ENCODE measurements at places on chromosomes 3 and 15.

GRCh38 chr3:54712539-54712938 is 215.3 kb downstream of the LRTM1 start:
- no peak for DNase-seq

DNA sequence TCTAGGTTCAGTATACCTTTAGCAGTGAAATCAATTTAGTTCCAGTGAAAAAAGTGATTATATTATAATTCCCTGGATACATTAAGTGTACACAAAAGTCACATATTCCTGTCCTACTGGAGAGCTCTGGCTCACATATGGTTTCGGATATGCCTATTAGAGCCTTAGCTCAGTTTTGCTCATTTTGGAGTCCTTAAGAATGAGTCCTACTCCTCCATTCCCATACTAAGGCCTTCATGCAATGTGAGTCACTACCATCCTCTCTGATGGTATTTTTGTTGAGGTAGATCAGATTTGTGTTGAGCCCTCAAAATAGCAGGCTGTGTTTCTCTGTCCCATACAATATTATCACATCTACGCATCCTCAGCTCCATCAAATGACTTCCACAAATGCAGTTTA is 294.2 kb upstream of the COL8A1 start:
- DNase-seq = no peak

DNA sequence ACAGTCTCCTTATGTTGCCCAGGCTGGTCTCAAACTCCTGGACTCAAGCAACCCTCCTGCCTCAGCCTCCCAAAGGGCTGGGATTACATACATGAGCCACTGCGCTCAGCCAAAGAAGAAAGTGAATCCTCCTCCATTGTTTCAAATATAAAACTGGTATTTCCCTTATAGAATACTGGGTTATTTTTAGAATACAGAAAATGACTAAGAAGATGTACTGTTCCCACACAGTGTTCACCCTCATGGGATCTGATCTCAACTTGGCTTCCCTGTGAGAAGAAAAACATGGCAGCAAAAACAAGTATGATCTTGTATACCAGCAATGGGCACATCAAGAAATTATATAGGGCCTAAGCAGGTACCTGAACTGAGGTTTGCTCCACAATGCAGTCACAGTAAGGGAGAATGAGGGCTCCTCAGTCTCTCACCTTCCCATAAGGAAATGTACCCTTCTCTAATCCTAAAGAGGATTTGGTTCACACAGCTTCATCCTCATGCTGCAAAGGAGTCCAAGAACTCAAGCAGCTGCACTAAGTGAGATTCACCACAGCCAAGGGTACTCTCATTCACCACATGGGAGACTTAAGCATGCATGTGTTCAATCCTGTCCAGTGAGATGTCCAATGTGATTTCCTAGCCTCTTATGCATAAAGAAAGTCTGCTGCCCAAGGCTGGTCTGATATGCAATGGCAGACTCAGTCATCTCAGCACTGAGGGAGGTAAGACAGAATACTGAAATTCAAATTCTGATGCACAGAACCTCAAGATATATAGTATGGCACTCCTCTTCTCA is 25.8 kb downstream of the USP4 start:
- DNase-seq = no peak

DNA sequence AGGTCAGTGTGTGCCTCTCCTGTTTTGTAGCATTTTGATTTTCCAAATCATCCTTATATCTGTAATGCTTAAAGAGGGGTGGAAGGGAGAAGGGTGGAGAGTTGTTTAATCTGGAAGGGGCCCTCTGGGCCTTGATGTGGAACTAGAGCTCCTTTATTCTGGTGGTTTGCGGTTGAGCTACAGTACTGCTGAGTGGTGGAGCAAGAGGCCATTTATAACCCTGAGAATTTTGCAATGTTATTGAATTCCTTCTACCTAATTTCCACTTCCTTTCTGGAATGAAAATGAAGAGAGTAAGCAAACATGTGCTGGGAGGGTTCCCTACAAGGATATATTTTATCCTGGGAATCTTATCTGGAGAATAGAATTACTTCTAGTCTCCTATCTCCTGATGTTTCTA is 35.3 kb upstream of the TUBGCP5 start:
- DNase-seq = no peak

GRCh38 chr3:65963787-65964677 is 74.7 kb downstream of the MAGI1 start:
- no peak for DNase-seq

DNA sequence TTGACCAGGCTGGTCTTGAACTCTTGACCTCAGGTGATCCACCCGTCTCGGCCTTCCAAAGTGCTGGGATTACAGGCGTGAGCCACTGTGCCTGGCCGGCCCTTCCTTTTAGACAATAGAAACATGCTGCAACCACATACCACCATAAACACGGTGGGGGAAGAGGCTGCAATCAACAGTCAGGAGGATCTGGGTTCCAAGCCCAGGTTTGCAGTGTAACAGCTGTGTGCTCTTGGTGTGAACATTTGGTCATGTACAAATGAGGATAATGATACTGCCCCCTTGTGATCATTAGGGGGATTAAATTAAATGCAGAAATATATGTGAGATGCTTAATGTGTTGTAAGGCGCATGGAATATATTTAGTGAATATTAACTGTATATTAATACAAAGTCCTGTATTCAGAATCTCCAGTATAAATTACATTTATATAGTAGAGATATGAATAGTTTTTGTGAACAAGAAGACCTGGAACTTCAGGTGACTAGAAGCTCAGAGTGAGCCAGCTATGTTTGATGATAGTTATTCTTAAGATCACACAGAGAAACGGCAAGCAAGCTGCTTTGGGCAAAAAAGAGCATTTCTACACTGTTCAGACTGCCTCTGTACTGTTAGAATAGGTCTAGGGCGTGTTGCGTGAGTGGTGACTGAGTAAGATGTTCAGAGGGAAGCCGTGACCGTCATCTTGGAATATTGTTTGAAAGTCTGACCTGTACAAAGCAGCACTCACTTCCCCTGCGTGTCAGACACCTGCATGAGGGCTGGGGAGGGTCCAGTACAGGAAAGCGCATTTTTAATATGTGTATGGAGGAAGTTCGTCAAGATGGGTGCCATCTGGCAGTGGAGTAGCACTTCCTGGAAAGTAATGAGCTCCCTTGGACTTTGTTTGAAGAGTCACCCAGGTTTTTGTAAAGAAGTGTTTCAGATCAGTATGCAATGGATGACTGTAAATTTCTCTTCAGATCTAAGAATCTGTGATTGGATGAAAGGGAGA is 125.8 kb downstream of the PGPEP1L start:
- DNase-seq = no peak

GRCh38 chr3:156341332-156341731 is 213.6 kb downstream of the SSR3 start:
- no peak for DNase-seq

- no peak for DNase-seq
Observed at GRCh38 chr15:34644851-34645250, 61.4 kb upstream of the GOLGA8B start.

DNA sequence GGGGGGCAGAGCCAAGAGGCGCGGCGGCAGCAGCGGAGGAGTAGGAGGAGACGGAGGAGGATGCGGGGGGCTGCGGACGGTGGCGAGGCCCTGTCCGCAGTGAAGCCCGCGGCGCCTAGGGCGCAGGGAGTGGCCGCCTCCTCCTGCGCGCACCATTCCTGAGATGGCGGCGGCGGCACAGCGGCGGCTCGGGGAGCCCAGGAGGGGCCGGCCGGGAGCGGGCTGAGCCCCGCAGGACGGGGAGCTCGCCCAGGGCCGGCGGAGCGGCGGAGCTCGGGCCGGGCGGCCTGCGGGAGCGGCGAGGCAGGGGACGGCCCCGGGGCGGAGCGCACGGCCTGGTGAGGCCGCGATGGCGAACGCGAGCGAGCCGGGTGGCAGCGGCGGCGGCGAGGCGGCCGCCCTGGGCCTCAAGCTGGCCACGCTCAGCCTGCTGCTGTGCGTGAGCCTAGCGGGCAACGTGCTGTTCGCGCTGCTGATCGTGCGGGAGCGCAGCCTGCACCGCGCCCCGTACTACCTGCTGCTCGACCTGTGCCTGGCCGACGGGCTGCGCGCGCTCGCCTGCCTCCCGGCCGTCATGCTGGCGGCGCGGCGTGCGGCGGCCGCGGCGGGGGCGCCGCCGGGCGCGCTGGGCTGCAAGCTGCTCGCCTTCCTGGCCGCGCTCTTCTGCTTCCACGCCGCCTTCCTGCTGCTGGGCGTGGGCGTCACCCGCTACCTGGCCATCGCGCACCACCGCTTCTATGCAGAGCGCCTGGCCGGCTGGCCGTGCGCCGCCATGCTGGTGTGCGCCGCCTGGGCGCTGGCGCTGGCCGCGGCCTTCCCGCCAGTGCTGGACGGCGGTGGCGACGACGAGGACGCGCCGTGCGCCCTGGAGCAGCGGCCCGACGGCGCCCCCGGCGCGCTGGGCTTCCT is at the start of gene GPR27:
GPR27 (plus strand) TSS at position 155 of the 909 bp plus-strand sequence; CDS start at position 350, 195 bp downstream.
- DNase-seq = no peak

GRCh38 chr15:28080386-28080785 is 18.7 kb downstream of the OCA2 start:
- no peak for DNase-seq

GRCh38 chr3:140290105-140290504 is 355.1 kb downstream of the CLSTN2 start:
- DNase-seq = no peak

- peak; percentile 18 for DNase-seq
Observed at GRCh38 chr3:45795882-45796765, at the start of gene SLC6A20. TSS of gene SLC6A20 (minus strand) at chr3:45796536. CDS start at chr3:45796419, 117 bp downstream.

DNA sequence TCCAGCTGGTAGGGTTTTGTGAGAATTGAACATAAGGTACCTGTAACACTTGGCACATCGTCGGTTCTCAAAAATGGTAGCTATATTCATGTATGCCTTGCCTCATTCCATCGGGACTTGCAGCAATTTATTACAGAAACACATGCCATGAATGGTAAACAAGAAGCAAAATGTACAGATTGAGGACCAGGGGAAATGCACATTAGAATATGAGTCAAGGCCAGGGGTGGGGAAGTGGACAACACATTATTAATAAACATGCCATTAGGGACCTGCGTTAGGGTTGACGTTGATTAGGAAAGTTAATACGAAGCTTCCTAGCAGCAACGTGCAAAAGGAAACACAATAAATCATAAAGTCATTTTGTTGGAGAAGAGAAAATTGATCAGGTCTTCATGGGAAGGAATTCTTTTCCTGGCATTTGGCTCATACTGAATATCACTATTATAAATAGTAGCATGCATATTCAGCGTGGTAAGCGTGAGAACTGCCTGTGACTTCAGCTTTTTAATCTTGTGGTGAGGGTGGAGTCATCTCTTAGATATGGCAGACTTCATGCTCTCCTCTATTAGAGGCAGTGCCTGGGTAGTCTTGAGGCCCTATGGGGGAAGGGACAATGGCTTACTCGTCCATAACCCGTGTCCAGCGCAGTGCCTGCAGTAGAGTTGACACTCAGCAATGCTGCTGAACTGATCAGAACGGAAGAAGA is 184.9 kb downstream of the SV2B start:
- no peak for DNase-seq
